ENCODE measurements at places on chromosomes 12 and 14. TPM values are rescaled to one million over a fixed set of nuclear protein-coding genes. Genes with fewer than 3 reads are reported as not detected.

DNA sequence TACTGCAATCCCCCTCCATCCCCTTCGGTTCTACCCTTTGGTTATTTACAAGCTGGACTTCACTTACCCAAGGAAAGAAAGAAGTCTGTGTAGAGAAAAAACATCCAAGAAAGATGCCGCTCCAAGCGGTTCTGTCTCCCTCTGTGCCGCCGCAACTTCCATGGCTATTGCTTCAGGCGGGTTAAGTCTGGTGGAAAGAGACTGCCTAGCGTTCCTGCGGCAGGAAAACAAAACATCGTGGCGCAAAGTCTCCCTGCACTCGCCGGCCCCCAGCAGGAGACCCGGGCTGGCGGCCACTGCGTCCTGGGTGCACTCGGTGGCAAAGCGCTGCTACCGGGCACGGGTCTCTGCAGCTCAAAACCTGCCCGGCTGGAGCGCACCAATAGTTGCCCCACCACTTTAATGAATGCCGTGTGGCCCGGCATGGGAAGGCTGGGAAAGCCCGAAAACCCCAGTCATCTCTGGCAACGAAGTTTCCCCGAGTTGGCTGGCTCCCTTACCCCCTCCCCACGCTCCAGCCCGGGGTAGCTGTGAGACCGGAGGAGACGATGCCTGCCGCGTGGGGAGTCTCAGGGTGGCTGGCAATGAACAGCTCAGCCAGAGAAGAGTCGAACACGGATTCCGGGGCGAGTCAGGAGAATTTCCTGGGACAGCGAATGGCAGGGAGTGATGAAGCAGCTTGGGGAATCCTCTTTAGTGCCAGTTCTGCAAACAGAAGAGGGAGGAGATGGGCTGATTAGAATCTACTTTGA, 3.5 kb upstream of the KCNK10 start:
- H3K27me3 ChIP-seq = no peaks in the 10 kb centered on the region
- no peak overlapping the region for H3K27ac ChIP-seq
- H3K4me1 ChIP-seq = no peaks in the 10 kb centered on the region
- peak overlapping the region; percentile 17 for H3K4me3 ChIP-seq
- no peaks in the 10 kb centered on the region for H3K36me3 ChIP-seq
- DNase-seq = no peak

Gene POLR3B
- 9.1 TPM for polyA plus RNA-seq

- H3K4me1 ChIP-seq = no peaks in the 10 kb centered on the region
- no peaks in the 10 kb centered on the region for H3K27me3 ChIP-seq
- no peaks in the 10 kb centered on the region for H3K36me3 ChIP-seq
- no peak overlapping the region for H3K4me3 ChIP-seq
- no peak overlapping the region for H3K27ac ChIP-seq
These were observed 458.0 kb downstream of the FLRT2 start for GRCh38 chr14:85987907-85988306.

Gene SLC5A8
- 0.40 TPM for polyA plus RNA-seq

Gene HSPB8
- 36.2 TPM for polyA plus RNA-seq

GRCh38 chr12:3792623-3793288, 39.8 kb upstream of the CRACR2A start:
- no peak overlapping the region for H3K4me3 ChIP-seq
- no peaks in the 10 kb centered on the region for H3K27me3 ChIP-seq
- peaks cover 3% of the 10 kb centered on the region for H3K4me1 ChIP-seq
- DNase-seq = no peak
- H3K27ac ChIP-seq = no peak overlapping the region

Gene ARMH4
- 13.5 TPM for polyA plus RNA-seq

Gene PRH2
- 6.5 TPM for polyA plus RNA-seq

Gene WASHC4
- polyA plus RNA-seq = 17.4 TPM

Gene SERPINA5
- 1,170 TPM for polyA plus RNA-seq

DNA sequence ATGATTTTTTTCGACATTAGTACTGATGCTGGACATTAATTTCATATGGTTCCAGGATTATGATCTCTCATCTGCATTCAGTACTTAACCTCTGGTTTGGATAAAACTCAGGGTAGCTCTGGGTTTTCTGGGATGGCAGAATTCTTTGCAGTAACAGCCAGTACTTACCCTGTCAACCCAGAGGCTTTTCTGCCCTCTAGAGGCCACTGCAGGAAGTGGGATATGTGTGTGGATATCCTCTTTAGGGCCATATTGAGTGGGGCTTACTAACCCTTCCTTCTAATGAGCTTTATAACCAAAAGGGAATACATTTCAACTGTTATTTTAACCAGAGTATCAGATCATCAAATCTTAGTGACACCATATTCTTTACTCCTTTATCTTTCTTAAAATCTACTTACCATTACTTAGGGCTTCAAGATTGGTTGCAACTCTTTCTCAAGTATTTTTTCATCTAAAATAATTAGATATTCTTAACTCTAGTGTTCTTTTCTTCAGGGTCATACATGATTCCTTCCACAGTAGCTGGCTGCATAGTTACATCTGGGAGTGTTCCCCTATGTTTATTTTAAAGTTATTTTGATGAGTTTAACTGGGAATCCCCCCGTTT, 488.0 kb upstream of the STXBP6 start:
- peak; percentile 81 for DNase-seq
- no peaks in the 10 kb centered on the region for H3K4me1 ChIP-seq
- H3K36me3 ChIP-seq = no peaks in the 10 kb centered on the region
- H3K4me3 ChIP-seq = no peak overlapping the region
- H3K27me3 ChIP-seq = no peaks in the 10 kb centered on the region
